SW 1271 (cell line): ENCODE measurements at places on chromosomes 4 and X.

DNA sequence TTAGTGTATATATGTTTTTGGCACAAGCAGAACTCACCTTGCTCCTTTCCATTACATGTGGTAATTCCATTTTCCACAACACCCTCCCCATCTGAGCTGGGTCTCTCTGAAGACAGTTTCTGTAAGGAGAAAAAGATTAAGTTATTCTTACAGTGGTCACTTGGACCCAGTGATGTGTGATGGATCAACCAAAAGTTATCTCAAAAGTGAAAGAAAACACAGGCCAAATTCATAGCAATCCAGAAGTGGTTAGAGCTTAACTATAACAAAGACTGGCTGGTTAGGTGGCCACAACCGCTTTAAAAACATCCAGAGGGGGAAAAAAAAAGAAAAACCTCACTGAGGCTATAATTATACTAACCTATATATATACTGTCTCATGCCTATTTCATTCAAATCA, 123.7 kb downstream of the AFAP1 start:
- DNase-seq: no peak

DNA sequence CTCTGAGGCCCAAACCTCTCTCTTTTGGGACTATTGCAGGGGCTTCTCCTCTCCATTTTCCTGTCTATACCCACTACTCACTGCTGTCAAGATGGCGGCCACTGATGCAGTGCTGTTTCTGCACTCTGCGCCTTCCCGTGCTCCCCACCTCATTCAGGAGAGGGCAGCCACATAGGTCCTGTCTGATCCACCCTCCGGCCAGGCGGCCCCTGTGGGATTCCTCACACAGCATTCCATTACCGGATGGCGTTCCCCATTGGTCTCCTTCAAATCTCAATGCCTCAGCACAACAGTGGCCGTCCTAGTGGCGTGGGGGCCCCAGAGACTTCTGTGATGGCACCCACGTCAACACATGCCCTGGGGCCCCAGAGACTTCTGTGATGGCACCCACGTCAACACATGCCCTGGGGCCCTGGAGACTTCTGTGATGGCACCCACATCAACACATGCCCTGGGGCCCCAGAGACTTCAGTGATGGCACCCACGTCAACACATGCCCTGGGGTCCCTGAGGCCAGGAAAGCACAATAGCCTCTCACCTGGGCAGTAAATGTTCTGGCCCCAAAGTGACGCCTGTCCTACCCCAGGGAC, 7.3 kb downstream of the SPON2 start:
- DNase-seq: no peak

DNA sequence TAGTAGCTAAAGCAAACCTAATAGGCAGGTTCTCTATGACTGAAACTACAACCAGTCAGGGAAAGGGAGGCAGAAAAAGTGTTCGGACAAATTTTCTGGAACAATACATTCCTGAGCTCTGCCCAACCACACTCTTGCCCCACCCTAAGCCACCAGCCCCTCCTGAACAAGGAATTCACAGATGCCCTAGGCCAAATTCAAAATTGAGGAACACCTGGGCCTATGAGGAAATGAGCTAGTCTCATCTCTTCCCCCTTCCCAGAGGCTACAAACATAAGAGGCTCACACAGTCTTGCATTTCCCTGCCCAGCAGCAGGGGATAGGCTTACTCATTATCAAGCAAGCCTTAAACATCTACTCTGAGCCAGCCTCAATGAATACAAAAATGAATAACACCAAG, 284.7 kb downstream of the ZNF674 start:
- DNase-seq: no peak

- DNase-seq: no peak
Observed at GRCh38 chr4:165403048-165403447, 24.2 kb downstream of the CPE start.

DNA sequence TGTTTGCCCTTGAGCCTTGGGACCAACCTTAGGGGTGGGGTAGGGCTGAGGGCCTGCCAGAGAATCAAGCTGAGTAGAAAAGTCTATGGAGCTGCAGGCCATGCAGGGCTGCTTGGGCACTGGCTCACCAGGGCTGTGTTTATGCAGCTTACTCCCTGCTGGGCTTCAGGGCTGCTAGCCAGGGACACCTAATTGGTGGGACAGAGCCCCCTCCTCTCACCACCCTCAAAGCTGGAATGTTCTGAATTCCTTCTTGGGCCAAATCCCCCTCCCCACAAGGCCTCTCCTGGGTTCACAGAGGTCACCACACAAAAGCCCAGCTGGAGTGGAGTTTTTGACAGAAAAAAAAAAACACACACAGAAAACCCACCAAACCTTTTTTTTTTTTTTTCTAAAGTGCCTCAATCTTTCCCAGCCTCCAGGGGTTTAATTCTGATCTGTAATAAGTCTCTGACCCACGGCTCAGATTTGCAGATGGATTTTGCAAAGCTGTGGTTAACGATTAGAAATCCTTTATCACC, at the start of gene CLDN2:
CLDN2 (plus strand) TSS at position 471 of the 521 bp plus-strand sequence. CDS start 7,827 bp downstream, outside the sequence.
- DNase-seq: no peak
